Adipose tissue (tissue), 3 donors: ENCODE measurements at places on chromosomes 1 and 21. TPM values are rescaled to one million over a fixed set of nuclear protein-coding genes. Genes with fewer than 3 reads are reported as not detected.

The C4BPA gene
- 0.82 TPM for polyA plus RNA-seq

The PTGFR gene
- 0.94 TPM for polyA plus RNA-seq

The AVPR1B gene
- polyA plus RNA-seq: 0.14 TPM

The AGMAT gene
- polyA plus RNA-seq: 0.45 TPM

The CCSAP gene
- 0.79 TPM for polyA plus RNA-seq

The BCAR3 gene
- polyA plus RNA-seq: 28.9 TPM

The GLIS1 gene
- 3.7 TPM for polyA plus RNA-seq

The NBPF10 gene
- 1.5 TPM for polyA plus RNA-seq

The KCNT2 gene
- polyA plus RNA-seq: 0.33 TPM

The SLFNL1 gene
- 0.22 TPM for polyA plus RNA-seq

The RASAL2 gene
- polyA plus RNA-seq: 2.8 TPM

The FOXD2 gene
- polyA plus RNA-seq: 0.06 TPM

The TNNT2 gene
- 0.91 TPM for polyA plus RNA-seq

The NR5A2 gene
- polyA plus RNA-seq: 20.8 TPM

The DNAJB4 gene
- 28.8 TPM for polyA plus RNA-seq

The TEKT2 gene
- 0.12 TPM for polyA plus RNA-seq

The PDZK1 gene
- polyA plus RNA-seq: not detected

The SLAMF9 gene
- 0.12 TPM for polyA plus RNA-seq

The APOBEC4 gene
- not detected for polyA plus RNA-seq

The ZP4 gene
- polyA plus RNA-seq: not detected
